Stimulated activated CD4-positive, alpha-beta T cell treated with anti-CD3 and anti-CD28 coated beads, TNF-alpha, amount 100 ng/mL, for 24 hours (primary cell): ENCODE measurements at places on chromosomes 2 and 18.

DNA sequence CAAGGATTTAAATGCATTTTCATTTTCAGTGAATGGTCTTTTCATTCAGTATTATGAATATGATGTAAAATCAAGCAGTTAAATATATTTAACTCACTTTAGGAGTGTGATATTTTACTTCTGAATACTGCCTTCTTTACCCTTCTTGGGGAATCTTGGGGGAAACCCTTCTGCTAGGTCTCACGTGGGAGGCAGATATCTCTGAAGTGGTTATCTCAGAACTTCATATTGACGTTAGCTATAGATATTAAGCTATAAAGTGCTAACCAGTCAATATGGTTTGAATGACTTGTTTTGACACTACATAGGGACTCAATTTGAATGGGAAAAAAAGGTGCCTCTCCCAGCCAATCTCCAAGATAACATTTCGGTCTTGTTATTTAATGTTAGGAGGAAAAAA lies 9.8 kb downstream of the REL start:
- DNase-seq = no peak

DNA sequence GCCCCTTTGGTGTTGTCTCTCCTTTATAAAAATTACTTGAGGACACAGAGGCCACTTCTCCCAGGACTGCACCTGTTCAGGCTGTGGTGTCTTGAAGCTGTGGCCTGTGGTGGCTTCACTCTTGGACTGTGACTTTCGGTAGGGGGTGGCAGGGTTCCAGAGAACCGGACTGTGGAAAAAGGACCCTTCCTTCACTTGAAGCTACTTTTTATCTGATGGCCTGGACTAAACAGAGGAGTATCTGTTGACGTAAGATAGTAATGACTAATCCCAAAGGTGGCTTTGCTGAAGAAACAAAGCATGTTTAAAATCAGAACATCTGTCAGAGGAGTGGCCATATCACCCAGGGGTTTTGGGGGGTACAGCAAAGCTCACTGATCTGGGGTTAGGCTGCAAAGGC lies 60.8 kb downstream of the CENPO start:
- no peak for DNase-seq

GRCh38 chr2:17270894-17271293 lies 247.3 kb downstream of the RAD51AP2 start:
- DNase-seq = no peak

- no peak for DNase-seq
Measured at GRCh38 chr2:215171151-215171550, 32.7 kb upstream of the ABCA12 start.

DNA sequence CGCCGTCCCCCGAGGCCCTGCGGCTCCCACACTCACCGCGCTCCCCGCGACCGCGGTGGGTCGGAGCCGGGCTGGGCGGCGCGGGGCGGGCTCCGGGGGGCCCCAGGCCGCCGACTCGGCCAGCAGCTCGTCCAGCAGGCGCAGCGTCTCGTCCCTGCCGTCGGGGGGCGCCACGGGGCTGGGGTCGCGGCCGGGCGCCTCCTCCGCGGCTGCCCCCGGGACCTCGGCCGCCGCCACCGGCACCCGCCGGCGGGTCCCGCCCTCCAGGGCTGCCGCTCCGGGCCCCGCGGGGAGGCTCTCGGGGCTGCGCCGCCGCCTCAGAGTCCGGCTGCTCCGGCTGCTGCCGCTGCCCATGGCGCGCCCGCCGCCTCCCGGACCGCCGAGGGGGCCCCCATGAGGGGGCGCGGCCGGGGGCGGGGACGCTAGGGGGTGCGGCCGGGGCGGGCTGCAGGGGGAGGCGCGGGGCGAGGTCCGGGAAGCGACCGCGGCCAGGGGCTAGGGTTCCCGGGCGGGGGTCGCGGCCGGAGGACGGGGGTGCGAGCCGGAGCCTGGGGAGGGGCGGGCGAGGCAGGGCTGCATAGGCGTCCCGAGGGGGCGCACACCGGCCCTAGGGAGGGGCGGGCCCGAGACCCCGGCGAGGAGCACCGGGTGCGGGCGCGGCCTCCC lies at the start of gene CYS1:
Gene CYS1 (minus strand): TSS at position 542 of the 666 bp plus-strand sequence. CDS start 188 bp downstream, at position 354.
- DNase-seq = no peak

- DNase-seq = no peak
Measured at GRCh38 chr18:48860269-48861180, 90.2 kb downstream of the SMAD7 start.

DNA sequence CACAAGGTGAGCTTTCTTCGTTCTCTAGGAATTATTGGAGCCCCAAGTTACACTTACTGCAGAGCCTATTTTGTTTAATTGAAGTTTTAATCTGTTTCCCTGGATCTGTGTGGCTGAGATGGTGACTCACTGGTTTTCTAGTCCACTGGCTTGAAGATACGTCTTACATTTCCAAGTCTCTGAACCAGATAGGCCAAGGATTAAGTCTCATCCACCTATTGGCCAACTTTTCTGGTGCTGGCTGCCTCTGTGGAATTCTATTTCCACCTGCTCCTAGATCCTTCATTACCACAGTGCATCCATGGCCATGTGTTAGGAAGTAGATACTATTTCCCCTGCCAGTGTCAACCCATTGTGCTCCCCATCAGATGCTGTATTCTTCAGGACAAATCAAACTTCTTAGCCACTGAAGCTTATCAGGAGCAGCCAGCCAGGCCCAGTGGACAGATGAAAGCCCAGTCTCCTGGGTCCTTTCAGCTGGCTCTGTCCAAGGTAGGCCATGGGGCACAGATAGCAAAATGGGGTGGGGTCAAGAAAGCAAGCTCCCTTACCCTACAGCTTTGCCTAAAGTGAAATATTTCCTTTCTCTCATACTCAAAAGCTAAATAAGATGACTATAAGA lies 198.8 kb upstream of the TCF4 start:
- DNase-seq = no peak
